ENCODE measurements at places on chromosomes 7 and 10.

GRCh38 chr10:103157246-103157645 lies 35.8 kb downstream of the NT5C2 start:
- no peak for DNase-seq

DNA sequence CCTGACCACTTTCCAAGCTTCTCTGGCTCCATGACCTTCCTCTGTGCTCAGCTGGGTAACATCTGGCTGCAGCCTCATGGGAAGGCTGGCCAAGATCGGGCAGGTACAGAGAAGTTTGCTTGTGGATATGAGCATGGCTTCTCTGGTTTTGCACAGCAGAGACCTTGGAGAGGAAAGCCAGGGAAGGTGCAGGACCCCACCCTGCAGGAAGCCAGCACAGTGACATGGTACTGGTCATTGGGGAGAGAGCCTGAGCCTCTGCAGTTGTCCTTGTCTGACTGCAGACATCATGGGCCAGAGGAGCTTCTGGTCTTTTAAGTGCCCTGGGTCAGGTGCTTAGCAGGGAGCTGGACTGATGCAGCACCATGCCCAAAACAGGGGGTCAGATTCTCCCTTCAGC lies 70.6 kb upstream of the LEP start:
- no peak for DNase-seq

DNA sequence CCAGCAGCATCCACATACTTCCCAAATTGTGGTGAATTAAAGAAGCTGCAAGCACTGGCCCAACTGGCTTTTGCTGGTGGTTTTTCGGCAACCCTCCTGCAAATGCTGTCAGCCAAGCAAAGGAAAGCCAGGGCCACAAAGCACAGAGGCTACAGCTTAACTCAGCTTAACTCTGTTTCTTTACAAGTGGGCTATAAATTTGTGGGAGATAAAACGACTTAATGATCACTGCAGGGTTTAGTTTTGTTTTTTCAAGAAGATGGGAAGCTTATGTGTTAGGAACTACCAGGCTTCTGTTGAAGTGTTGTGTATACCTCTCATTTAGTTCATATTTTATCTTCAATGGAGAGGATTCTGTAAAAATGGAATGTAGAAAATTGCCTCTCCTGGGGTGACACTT lies 110.6 kb downstream of the TACC2 start:
- DNase-seq = no peak

- peak; percentile 65 for DNase-seq
Observed at GRCh38 chr7:101814991-101815825, 2.2 kb upstream of the CUX1 start.

- DNase-seq = no peak
Observed at GRCh38 chr10:63539994-63540393, 18.8 kb downstream of the REEP3 start.

- no peak for DNase-seq
Observed at GRCh38 chr7:76231071-76231470, 29.4 kb downstream of the SRRM3 start.

DNA sequence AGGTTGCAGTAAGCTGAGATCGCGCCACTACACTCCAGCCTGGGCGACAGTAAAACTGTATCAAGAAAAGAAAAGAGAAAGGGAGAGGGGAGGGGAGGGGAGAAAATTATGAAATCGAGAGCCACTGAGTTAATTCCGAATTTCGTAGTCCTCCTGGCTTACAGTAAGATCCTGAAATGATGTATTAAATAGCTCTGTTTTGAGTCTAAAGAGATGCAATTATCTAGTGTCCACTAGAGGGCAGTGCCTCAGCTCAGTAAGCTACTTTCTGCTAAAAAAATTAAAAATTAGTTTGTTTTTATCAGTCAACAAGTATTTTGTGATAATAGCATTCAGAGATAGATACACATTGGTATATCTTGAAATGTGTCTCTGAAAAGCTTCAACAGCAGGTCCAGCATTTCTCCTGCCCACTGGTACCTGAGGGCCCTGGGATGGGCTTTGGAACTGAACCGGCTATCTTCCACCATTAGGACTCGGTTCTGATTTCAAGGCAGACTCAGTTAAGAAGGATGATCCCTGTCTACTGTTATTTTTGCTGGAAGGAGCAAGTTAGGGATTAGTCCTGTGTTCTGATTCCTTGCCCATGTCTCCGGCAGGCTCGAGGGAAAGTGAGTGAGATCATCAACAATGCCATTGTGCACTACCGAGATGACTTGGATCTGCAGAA lies 19.5 kb downstream of the TSPAN33 start:
- peak; percentile 80 for DNase-seq

DNA sequence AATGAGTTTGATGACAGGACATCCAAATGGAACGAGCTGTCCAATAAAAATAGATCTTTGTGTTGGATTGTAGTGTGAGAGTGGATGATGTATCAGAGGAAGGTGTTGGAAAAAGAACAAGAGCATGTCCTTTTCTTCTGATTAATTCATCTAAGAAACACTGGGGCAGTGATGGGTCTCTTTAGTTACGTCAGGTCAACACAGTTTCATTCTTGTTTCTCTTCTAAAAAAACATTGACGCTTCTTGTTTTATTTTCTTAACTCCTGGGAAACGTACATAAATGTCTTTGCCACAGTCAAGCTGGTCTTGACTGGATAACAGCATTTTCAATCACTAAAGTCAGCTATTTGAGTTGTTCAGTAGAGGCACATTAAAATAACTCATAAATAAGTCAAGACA lies 67.0 kb downstream of the PPP1R9A start:
- no peak for DNase-seq

DNA sequence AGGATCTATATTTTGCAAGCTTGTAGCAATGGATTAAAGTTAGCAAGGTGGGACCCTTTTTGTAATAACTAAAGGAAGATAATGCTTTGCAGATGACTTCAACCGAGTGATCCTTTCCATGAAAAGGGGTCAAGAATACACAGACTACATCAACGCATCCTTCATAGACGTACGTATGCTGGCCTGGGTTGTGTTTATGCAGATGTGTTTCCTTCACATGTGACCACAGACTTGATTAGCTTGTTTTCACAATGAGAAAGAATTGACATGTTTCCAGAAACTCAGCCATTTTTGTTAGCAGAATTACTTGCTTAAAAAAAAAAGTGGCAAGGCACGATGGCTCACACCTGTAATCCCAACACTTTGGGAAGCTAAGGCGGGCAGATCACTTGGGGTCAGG lies 54.2 kb downstream of the MKI67 start:
- no peak for DNase-seq

GRCh38 chr10:124575107-124576035 lies 113.7 kb downstream of the LHPP start:
- DNase-seq = no peak
